ENCODE measurements at places on chromosomes 4 and X.
A peak's percentile ranks its signal among the peaks of the same experiment; 100 is the strongest.

DNA sequence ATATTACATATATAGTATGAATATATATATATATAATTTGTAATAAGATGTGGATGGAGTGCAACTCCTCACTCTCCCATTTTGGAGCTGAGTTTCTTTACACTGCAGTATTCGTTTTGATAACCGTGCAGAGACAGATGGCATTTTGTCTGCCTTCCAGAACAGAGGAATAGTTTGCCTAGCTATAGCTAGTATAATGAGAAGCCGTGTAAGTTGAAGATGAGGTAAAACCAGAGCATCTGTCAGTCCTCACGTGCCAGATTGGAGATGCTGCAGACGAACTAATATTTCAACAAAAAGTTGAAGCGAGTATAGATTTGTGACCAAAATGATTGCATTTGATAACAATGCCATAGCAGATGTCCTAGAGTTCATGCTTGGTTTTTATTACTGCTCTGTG lies 180.6 kb downstream of the FMR1NB start:
- DNase-seq = no peak

GRCh38 chrX:48972220-48973164 lies 848 bp upstream of the KCND1 start:
- DNase-seq = peak; percentile 40

- DNase-seq = no peak
Observed at GRCh38 chr4:70392057-70392776, 5.5 kb upstream of the OPRPN start.

GRCh38 chr4:76993787-76994641 lies 44.5 kb downstream of the SEPTIN11 start:
- no peak for DNase-seq

- no peak for DNase-seq
Observed at GRCh38 chr4:15373363-15373762, 54.5 kb upstream of the C1QTNF7 start.

- DNase-seq = no peak
Observed at GRCh38 chr4:175531405-175532091, 280.5 kb downstream of the GPM6A start.

- DNase-seq = peak; percentile 49
Observed at GRCh38 chr4:121462660-121463261, 81.9 kb upstream of the QRFPR start.

DNA sequence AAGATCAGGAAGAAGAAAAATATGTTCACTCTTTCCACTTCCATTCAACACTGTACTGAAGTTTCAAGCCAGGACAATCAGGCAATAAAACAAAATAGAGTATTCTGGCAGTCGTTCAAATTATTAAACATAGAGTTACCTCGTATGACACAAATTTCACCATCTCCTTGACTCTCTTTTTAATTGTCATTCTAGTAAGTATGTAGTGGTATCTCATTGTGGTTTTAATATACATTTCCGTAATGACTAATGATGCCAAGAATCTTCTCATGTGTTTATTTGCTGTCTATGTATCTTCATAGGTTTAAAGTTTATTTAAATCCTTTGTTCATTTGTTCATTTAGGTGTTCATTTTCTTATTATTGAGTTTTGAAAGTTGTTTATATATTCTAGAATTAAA lies 352.2 kb downstream of the IDS start:
- DNase-seq = no peak

- peak; percentile 10 for DNase-seq
Observed at GRCh38 chr4:81197864-81198524, 17.0 kb downstream of the PRKG2 start.

- DNase-seq = no peak
Observed at GRCh38 chrX:15790769-15791290, 546 bp downstream of the ZRSR2 start.

- DNase-seq = peak; percentile 62
Observed at GRCh38 chrX:39813631-39814277, 284.0 kb downstream of the BCOR start.

DNA sequence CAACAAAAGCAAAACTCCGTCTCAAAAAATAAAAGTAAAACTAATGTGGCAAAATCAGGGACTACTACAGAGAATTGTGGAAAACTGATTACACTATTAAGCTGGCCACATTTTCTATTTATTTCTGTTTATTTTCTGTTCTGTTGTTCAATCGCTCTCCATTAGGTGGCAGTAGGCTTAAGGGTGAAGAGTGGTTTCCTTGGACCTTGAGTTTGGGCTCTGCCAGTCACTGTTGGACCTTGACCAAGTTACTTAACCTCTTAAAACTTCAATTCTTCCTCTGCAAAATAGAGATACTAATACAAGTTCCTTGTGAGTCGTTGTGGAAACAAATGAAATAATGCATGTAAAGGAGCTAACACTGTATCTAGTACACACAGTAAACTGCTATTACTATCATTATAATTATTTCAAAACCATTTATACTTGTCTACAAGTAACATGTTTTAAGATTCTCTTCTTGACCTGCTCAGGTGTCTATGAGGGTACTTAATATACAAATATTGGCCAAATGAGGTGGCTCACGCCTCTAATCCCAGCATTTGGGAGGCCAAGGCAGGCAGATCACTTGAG lies 15.2 kb downstream of the HSD17B11 start:
- DNase-seq = no peak

DNA sequence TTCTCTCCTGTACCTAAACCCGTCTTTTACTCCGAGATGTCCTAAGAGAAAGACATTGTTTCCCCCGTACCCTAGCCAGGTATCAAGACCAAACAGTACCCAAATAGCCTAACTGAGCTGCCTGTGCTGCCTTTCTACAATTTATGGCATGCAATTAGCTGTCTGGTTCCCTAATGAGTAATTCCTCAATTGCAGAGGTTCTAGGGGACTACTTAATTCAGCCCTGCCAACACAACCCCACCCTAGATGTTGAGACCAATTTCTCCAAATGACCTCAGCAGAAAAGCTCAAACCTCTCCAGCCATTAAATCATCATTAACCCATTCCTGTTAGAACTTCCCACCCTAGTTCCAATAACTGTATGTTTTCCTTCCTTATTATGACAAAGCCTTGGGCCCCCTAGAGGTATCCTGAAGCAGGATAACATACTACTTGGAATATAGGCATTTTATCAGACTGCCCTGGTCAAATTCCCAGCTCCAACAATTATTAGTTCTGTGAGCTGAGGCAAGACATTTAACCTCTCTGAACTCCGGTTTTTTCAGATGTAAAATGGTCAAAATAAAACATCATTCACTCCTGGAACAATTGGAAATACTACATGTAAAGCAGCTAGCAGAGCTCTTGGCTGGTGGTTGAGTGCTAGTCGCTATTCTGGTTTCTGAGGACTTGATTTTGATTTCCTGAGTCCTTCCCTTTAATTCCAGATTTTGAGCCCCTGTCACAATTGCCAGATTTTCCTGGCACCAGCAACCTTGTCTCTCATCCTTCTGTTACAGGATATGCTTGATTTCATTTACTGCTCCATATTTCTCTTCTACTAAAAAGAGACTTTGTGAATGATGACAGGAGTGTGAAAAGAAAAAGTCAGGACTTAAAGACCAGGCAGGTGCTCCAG lies 244.6 kb upstream of the TENM3 start:
- no peak for DNase-seq

DNA sequence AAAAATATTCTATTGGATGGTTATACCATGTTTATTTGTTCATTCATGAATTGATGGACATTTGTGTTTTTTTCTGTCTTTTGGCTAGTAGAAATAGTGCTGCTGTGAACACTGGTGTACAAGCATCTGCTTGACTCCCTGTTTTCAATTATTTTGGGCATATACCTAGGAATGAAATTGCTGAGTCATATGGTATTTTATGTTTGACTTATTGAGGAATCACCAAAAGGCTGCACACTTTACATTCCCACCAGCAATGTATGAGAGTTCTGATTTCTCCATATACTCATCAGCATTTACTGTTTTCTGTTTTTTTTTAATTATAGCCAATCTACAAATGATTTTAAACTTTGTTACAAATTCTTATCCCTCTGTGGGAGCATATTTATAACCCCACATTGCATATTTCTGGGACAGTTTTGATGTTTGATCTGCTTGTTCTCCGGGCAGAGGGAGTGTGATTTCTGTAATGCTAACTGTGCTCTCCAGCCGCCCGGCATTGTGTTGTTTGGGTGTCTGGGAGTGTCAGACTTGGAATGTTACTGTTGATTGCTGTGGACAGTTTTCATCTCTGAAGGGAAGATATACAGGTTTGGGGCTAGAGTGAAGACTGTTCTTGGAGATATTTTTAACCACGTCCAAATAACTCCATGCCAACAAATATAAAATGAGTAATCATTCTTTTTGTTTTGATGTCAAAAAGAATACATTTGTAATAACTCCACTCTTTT lies 60.5 kb upstream of the PGRMC2 start:
- DNase-seq = no peak

GRCh38 chr4:150974750-150975149 lies 40.3 kb downstream of the LRBA start:
- DNase-seq = no peak

DNA sequence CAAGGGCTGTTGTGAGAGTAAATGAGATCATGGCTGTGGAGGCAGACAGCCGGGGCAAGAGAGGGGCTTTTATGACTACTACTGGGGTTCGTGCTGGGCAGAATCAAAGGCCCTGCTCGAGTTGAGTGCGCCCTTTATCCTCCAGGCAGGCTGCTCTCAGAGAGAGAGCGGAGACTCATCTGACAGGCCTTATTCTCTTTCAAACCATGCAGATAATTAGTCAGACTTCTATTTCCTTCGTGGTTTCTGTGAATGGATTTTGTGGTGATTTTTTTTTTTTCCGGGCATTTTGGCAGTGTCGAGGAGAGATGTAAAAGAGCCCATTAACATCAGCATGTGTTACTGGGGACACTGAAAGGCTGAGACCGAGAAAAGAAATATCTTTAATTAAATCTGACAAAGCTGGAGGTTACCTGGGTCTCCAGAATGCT lies 73.6 kb downstream of the MED28 start:
- DNase-seq = peak; percentile 34

DNA sequence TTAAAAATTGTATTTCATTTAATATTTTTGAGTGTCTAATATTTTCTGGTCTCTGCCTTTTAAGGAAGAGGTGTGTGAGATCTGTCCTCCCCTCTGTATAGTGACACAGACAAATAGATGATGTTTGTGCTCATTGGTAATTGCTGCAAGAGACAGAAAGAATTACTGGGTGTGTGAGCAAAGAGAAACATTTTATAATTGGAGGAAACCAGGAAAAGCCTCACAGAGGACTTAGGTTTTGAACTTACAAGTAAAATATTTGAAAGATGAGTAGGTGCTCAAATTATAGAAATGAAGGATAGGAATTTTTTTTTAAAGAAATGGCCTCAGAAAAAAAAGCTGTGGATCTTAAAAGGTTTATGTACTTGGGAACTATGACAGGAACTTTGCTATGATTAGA lies 149.8 kb downstream of the SPCS3 start:
- no peak for DNase-seq

DNA sequence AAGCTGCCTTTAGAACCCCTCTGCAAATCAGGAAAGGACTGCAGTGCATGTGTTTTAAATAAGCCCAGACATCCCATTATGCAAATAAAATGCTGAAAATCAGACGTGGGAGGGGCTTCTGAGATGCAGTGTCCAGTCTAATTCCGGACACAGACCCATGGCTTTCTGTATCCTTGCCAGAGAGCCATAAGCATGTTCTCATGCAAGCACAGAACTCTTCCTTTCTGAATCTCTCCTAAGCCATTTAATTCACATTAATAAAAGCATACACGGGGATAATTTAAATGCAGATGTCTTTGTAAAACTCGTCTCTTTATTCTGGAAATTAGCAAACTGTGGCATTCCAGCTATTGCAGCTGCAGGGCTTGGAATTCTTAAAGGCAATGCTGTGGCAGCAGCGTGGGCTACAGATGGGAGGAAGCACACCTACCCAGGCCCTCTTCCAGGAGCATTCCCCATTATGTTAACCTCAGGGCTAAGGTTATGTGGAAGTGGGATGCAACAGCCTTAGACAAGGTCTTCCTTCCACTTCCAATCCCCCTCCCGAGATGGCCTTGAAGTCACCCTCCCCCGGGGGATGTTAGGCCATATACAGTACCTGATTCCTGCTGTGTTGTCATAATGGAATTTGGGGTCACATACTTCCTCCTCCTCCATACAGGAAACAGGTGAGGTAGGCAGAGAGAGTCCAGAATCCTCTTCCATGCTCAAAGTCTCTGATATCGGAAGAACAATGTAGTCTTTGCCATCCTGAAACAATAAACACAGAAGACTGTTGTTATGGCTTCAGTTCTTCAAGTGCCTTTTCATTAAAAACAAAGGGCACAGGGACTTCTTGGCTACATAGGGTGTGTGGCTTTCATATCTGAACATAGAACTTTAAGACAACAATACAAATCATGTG lies 38.1 kb downstream of the KDR start:
- DNase-seq = no peak

- DNase-seq = no peak
Observed at GRCh38 chrX:54920610-54921426, at the start of gene TRO. Gene TRO (plus strand): TSS chrX:54920824. CDS start chrX:54922247, 1,423 bp downstream.

DNA sequence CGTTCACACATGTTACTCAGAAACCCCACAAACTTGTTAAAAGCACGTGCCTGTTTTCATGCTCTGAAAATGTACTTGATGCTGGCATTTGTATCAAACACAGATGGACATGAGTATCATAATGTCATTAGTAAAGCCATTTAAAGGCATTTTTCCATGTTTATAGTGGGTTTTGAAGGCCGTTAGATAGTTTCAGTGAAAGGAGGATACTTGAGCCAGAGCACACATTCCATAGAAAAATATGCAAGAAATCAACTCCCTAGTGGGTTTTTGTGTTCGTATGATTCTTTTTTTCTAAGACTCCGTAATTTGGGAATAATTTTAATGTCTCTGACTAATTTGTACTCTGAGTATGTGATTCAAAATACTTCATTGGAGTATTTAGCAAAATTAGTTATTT lies 216.2 kb upstream of the BMP3 start:
- DNase-seq = no peak

DNA sequence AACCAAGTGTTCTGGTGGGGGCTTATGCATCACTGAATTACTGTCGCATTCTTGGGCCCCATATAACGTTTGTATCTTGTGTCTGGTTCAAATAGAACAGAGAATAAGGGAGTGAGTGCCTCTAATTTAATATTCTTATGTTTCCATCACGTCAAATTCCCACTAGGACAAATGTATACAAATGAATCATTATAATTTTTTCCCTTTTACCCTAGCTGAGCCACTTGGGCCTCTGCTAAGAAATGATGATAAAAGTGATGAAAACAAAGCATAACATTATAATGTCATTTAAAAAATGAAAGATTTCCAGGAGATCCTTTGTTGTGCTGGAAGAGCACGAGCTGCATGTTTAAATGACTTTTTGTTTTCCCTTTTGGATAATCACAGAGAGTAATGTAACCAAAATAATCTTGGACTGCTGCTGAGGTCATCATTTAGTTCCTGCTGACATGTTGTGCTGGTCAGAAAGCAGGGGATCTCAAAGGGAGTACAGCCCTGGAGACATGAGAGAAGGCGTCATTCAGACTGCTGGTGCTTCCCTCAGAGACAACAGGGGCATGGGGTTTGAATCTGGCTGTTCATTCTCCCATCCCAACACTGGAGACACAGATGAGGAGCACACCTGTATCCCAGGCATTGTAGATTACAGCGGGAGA lies 105.1 kb upstream of the SCOC start:
- DNase-seq = no peak

GRCh38 chr4:170111085-170111484 lies 21.3 kb upstream of the AADAT start:
- no peak for DNase-seq

GRCh38 chr4:7893539-7893938 lies 46.1 kb downstream of the AFAP1 start:
- no peak for DNase-seq

- DNase-seq = no peak
Observed at GRCh38 chr4:61375301-61375700, 175.2 kb downstream of the ADGRL3 start.

- peak; percentile 16 for DNase-seq
Observed at GRCh38 chr4:14247767-14248166, 620.2 kb upstream of the BOD1L1 start.

- DNase-seq = no peak
Observed at GRCh38 chr4:108693819-108694218, 43.4 kb downstream of the OSTC start.

All from dorsolateral prefrontal cortex (tissue), 122 donors.